ENCODE measurements at places on chromosomes 3 and 15.

DNA sequence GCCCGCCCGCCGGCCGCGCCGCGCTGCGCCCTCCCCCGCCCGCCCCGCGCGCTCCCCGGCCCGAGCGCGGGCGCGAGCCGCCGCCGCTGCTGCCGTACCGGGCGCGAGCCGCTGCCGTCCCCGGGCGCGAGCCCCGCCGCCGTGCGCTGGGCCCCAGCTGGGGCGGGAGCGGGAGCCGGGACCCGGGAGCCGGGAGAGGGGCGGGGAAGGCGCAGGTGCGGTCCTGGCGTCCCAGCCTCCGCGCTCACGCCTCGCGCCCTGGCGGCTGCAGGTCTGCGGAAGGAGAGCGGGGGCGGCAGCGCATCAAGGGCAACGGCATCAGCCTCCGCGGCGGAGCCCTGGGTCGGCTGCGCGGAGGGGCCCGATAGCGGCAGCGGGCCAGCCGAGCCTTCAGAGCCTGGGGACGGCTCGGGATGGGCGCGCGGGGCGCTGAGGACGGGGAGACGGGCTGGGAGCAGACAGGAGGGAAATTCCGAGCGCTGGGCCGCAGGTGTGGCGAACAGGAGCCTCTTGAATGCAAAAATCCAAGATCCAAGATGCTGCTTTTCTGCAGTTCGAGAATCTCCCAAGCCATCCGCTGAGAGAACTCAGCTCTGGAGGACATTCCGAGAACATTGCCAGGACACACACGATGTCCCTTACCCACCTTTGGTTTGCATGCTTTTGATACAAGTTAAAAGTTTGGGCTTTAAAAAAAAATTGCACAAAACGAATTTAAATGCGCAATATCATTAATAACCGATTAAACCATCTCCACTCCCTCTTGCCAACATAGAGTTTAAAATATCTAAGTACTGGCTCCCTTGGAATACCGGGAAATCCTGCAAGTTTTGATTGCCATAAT lies 251.1 kb downstream of the TJP1 start:
- no peak for DNase-seq

DNA sequence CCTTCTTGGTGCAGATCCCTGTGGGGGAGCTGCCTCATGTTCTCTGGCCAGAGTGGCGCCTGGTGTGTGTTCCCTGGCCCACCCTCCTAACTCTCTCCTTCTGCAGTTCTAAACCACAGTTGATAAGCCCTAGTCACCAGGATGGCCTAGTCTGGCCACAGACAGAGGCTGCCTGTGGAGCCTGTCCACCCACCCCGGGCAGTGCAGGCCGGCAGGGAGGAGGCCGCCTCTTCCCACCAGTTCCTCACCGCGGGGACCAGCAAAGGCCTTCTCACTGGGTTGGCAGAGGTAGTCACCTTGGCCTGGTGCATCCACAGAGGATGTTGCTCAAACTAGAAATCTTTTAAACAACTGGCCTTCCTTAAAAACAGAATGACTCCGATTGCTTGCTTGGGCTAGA lies 276.4 kb upstream of the TTC14 start:
- no peak for DNase-seq

- no peak for DNase-seq
Observed at GRCh38 chr3:66665021-66665695, 164.3 kb upstream of the LRIG1 start.

DNA sequence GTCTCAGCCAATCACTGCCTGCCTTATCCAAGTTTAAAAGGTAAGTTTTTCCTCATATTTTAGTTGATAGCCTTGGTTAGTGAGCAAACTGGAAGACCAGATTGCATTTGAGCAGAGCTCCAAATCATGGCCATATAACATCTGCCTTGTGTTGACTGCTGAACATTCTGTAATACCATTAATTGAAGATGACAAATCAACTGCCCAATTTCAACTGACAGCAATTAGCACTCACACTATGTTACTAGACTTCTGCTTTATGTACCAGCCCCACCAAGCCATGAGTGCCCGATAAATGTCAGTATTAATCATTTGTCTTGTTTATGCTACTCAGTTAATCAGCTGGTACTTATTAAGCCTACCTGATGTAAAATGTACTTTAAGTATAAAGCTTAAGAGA lies 83.1 kb downstream of the CGGBP1 start:
- no peak for DNase-seq

GRCh38 chr3:88019024-88019423 lies 39.8 kb downstream of the CGGBP1 start:
- no peak for DNase-seq

DNA sequence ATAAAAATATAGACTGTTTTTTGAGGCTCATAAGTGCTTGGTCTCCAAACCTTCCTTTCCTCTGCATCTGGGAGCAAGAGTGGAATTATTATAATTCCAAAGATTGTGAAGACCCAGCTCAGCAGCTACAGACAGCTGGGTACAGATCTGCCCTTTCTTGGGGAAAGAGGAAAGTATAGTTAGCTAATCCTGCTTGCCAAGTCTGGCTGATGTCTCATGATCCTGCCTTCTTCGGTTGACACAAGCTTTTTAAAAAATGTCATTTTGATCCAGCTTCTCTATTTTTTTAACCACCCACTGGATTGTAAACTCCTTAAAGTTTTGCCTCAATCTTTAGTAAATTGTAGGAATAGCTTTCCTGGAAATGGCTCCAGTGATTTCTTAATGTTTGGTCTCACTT lies 181.1 kb downstream of the LRTM1 start:
- DNase-seq: no peak

DNA sequence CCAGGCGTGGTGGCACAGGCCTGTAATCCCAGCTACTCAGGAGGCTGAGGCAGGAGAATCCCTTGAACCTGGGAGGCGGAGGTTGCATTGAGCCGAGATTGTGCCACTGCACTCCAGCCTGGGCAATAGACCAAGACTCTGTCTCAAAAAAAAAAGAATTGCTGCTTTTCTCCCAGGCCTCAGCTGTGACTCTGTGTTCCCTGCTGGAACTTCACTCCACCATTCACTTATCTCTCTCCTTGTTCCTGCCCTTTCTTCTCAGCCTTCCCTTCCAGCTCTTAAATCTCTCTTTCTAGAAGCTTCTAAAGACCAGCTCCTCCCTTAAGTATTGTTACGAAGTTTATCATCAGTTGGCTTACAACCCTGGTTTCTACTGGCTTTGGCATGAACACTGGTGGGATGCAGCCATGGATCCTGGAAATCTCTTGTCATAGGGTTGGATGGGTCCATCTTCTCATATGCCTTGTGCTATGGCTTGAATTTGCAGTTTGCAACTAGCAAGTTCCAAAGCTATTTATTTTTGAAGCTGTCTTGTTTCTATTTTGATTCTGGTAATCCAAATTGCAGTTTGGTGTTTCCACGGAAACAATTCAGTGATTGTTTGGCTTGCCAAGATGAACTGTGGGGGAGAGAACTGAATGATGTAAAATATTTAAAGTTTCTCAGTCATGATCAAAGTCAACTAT lies 10.5 kb downstream of the C3orf62 start:
- no peak for DNase-seq

DNA sequence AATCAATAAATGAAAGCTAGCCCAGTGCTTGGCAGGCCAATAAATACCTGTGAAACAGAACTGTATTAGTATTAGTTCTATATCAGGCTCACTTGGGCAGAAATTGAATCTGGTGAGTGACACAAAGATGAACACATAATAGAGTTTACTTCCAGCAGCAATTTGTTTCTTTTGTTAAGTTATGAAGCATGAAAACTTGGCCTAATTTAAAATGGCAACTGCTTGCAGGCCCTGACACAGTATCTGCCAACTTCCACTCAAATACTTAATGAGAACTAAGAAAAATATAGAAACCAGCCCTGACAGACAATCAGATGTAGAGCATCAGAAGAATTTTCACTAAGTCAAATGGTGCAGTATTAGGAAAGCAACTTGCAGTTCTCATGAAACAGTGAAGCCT lies 37.6 kb upstream of the LRIG1 start:
- no peak for DNase-seq

DNA sequence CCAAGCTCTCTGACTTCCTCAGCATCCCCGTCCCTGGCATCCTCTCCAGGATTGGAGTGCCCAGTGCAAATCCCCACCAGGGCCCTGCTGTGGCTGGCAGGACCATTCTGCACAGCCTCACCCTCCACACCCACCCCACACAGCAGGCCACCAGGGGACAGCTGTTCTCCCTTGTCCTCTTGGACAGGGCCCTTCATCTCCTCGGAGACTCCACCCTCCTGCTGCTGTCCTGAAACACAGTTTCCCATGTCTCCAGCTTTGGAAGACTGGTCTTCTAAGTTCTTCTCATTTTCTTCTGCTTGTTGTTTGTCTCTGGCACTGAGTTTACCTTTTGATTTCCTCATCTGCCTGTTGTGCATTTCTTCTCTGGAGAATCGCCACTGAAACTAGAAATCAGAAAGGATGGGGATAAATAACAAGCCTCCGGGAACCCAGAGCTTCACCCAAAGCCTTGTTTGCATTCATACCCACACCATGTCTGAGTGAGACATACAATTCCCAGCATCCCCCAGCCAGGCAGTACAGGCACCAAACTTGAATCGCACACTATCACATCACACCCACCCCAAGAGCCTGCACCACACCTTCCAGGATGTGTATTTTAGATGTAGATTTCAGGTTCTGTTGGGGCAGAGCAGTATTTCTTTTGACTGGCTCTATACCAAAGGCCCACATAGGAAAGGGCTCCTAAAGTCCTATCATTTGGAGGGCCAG lies 52.0 kb downstream of the OXNAD1 start:
- no peak for DNase-seq

- no peak for DNase-seq
Observed at GRCh38 chr3:86990734-86991481, at the start of gene VGLL3. VGLL3 (minus strand) TSS chr3:86991149; CDS start chr3:86990743, 406 bp downstream.

- no peak for DNase-seq
Observed at GRCh38 chr3:27333843-27334242, 35.3 kb downstream of the NEK10 start.

GRCh38 chr15:55222588-55222987 lies 25.8 kb upstream of the RSL24D1 start:
- no peak for DNase-seq

GRCh38 chr3:152096280-152096906 lies 172.3 kb upstream of the MBNL1 start:
- DNase-seq: no peak

DNA sequence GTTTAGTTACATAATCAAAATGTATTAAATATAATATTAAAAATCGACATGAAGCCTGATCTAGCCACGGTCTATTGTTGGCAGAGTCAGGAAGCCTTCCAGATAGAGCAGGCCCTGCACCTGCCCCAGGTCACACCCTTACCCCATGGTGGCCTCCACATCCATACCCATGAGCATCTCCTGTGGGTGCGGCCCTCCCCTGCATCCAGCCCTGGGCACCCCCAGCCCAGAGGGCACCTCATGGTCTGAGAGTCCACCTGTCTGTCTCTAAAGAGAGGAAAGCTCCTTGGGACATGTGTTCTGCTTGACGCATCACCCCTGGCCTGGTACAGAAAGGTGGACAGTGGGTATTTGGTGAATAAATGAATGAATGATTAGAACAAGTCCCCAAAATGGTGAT lies 37.2 kb upstream of the CSPG4 start:
- DNase-seq: no peak

- no peak for DNase-seq
Observed at GRCh38 chr3:87350367-87351199, 74.2 kb upstream of the POU1F1 start.

- no peak for DNase-seq
Observed at GRCh38 chr3:181327349-181327748, 337.8 kb upstream of the DNAJC19 start.

- no peak for DNase-seq
Observed at GRCh38 chr3:116994351-116994879, 284.8 kb downstream of the TUSC7 start.

DNA sequence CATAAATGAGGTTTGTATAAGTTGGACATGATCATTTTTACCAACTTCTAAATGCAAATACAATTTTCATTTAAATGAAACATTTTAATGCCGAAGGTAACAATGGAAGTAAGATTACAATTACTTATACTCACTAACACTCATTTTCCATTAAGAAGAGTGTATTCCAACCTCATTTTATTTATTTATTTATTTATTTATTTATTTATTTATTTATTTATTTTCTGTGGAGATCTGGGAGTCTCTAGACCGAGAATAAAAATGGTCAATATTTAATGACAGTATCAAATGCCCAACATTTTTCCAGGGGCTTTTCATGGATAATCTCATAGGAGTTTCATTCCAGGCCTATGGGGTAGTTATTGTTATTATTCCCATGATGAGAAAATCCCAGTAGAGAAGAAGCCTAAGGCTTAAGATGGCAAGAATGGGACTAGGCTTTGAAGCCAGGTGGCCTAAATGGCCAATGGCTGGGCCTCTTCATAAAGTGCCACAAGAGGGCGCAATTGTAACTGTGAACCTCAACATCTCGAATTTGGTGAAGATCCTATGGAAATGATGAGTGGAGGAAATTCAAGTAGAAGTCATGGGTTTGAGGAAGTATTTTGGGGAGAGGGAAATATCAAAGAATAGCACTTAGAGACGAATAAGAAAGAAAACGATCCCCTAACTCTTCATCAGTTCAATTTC lies 21.3 kb downstream of the VGLL3 start:
- DNase-seq: no peak

GRCh38 chr3:162200836-162201235 lies 704.2 kb downstream of the OTOL1 start:
- DNase-seq: no peak

DNA sequence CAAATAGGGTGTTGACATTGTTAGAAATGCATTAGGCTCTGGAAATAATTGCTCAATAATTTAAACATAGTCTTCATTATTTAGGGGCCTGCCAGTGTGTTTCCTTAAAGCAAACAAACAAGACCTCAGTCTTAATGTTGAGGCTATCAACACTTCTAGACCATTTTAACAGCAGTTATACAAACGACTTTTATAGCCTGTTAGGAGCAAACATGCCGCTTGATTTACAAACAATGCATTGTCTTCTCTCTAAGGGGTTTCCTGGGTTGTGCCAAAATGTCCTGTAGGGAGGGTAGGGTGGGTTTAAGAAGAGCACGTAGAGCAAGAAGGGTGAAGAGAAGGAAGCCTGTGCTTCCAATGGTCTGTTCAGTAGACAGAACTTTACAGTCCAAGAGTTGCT lies 53.7 kb downstream of the TPRG1 start:
- DNase-seq: no peak

DNA sequence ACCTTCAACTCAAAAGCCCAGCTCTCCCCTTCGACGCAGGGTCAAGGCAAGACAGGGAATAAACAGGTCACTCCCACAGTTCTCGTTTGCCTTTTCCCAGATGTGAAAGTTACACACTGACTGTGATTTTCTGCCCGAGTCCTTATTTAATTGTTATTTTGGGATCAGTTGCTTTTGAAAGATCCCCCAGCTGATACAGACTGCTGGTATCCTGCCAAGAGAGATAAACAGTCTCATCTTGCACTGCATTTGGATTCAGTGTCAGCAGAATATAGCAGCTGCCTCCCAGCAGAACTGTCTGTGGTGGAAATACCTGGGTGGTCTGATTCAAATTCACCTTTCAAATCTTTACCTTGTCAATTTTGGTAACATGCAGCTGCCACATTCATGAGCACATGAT lies 56.0 kb upstream of the FAM3D start:
- DNase-seq: no peak

DNA sequence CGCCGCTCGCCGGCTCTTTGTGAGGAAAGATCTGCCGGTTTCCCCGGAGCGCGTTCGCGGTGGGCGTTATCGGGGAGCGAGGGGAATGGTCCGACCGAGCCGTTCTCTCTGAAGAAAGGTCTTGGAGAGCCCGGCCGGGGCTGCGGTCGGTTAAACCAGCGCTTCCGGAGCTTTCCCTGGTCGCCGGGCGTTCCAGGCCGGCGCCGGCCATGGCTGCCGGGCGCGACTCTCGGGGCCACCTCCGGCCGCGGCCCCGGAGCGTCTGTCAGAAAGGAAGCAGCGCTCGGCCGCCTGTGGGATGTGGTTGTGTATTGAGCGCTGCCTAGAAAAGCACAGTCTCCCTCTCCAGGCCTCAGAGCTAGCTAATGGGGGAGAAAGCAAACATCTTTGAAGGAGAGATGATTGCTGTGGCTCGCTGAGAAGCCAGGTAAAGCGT lies 731 bp downstream of the FYTTD1 start:
- DNase-seq: peak; percentile 30

All from stimulated activated CD4-positive, alpha-beta T cell treated with anti-CD3 and anti-CD28 coated beads, TNF-alpha, amount 100 ng/mL, for 48 hours (primary cell).